ENCODE measurements at places on chromosomes 1 and 21. TPM values are rescaled to one million over a fixed set of nuclear protein-coding genes. Genes with fewer than 3 reads are reported as not detected.

GRCh38 chr1:229087906-229088305 lies 183.0 kb upstream of the RAB4A start:
- no peak for DNase-seq

The POGK gene
- total RNA-seq: 47.7 TPM

DNA sequence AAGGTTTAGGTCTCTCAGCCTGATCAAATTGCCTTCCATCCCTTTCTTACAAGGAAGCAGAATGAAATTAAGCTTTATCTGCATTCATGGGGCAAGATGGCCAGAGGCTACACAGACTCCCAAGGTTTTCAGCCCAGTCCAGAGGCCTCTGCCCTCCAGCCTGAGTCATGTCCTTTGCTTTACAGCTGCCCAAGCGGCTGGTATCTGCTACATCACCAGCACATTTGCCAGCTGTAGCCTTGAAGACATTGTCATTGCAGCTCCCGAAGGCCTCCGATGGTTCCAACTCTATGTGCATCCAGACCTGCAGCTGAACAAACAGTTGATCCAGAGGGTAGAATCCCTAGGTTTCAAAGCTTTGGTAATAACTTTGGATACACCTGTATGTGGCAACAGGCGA lies 16.0 kb downstream of the HAO2 start:
- no peak for DNase-seq

The KIF26B gene
- total RNA-seq: 1.2 TPM

DNA sequence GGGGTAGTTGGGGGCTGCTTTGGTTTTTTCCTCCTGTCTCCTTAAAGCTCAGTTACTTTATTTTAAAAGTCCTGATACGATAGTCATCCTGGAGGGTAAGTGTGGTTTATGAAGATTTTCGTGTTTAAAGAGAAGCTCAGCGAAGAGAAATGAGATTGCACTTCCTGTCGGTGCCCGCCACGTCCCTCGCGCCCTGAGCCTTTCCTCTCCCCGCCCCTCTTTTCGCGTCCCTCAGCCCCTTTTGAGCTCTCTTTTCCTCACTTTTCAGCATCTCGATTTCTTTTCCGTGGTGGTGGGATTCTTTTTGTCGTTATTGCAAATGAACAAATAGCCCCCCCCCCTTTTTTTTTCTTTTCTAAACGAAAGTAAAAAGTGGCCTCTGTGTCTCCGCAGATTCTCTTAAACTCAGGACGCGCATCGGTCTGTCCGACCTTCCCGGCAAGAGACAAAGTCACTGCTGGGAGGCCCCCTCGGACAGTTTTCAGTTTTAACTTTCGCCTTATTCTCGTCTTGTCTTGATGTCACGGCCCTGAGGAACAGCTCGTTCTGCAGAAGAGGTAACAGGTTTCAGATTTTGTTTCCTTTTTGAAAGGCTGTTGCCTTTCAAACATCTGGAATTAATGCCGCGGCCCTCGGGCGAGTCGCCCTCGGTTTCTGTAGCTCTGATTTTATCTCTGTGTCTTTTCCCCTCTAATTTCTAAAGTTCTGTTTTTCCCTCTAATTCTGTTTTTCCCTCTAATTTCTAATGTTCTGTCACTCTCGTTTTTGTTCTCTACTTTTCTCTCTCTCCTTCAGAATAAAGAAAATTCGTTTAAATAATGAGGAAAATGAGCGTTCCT lies 1.0 kb upstream of the DMRTA2 start:
- peak; percentile 29 for DNase-seq

The GRIK1 gene
- total RNA-seq: 0.37 TPM
